Stimulated activated CD4-positive, alpha-beta T cell treated with anti-CD3 and anti-CD28 coated beads, Interleukin-2, amount 100 ng/mL, for 48 hours (primary cell): ENCODE measurements at places on chromosomes 16 and 17.

GRCh38 chr16:63361032-63361624, 1324.9 kb upstream of the CDH8 start:
- DNase-seq, result no peak

- DNase-seq, result no peak
Measured at GRCh38 chr17:80146121-80147034, 550 bp downstream of the EIF4A3 start.

- DNase-seq, result no peak
Measured at GRCh38 chr17:4249452-4250029, 14.2 kb downstream of the ANKFY1 start.

- no peak for DNase-seq
Measured at GRCh38 chr17:82246365-82247181, 17.7 kb downstream of the SLC16A3 start.

GRCh38 chr17:12842936-12843335, 53.6 kb downstream of the ARHGAP44 start:
- DNase-seq, result no peak

DNA sequence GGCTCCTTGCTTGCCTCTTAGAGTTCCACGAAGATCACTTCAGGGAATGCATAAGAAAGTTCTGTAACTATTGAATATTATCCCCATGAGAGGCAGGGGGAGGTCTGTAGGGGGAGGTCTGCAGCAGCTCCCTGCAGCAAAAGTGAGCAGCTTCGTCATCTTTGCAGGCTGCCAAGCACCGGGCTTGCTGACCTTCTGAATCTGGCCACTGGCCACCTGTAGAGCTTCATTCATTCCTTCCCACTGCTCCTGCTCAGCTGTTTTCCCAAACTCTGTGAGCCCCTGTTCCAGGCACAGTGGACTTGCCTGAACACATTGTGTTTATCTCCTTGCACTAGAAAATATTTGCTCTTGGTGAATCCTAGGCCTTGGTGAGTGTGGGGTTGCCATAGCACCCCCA, 443.3 kb downstream of the HAPSTR1 start:
- DNase-seq, result no peak

GRCh38 chr16:82694239-82694874, 67.6 kb downstream of the CDH13 start:
- DNase-seq, result no peak

- no peak for DNase-seq
Measured at GRCh38 chr17:27076814-27077213, 217.1 kb upstream of the WSB1 start.

DNA sequence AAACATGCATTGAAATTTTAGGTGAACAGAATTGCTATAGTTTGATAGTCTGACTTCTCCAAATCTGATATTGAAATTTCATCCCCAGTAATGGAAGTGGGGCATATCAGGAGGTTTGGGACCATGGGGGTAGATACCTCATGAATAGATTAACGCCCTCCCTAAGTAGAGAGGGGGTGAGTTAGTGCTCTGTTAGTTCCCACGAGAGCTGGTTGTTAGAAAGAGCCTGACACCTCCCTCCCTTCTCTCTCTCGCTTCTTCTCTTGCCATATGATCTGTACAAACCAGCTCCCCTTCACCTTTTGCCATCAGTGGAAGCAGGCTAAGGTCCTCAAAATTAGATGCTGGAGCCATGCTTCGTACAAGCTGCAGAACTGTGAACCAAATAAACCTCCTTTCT, 78.8 kb downstream of the BRIP1 start:
- DNase-seq, result no peak

DNA sequence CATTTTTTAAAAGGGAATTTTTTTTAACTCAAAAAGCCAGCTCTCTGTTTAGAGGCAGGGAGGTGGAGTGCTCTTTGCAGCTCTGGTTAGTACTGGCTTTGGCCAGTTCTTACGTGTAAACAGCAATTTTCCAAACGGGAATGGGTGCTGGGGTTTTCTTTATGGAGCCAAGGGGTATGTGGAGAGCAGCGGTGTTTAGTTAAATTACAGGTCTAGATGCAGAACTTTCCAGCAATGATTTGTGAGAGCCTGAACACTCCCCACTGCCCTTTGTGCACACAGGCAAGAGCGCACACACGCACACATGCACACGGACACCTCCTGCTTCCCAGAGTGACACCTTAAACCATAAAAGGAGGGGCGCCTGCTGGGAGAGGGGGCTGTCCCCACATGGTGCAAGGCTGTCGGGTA, 140.2 kb downstream of the MSI2 start:
- DNase-seq, result no peak

- DNase-seq, result no peak
Measured at GRCh38 chr16:52967744-52968143, 85.0 kb downstream of the CHD9NB start.

GRCh38 chr16:4519274-4520058, 19.1 kb downstream of the CDIP1 start:
- DNase-seq, result no peak

DNA sequence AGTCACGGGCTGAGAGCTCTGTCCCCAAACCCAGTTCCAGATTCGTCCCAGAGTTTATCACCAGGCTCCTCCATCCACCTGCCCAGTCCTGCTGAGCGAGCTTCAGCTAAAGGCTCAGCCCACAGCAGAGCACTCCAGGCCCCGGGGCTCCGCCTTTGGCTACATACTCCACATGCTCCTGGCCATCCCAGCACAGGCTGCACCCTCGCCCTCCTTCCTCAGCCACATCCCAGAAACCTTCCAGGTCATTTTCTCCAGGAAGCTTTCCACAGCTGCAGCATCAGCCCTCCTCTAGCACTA, 4.7 kb upstream of the CD2BP2 start:
- DNase-seq, result no peak

DNA sequence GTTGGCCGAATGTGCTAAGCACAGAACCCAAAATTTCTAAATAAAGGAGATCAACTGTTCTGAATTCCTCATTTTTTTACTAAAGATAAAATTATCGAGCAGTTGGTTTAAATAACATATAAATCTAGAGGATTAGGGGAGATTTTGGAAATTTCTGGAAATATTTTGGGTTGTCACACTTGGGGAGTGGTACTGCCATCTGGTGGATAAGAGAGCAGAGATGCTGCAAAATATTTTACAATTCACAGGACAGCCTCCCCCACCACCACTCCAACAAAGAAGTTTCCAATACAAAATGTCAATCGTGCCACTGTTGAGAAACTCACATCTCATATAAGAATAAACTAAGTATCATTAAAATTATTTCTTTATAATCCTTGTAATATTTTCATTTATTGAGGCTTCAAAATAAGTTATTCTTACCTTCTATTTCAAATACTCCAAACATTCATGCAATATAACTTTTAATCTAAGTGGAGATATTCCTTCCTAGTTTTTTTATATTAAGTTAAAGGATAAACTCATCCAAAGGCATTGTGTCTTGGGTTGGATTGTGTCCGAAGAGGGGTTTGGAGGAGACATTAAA, 17.0 kb upstream of the ABCA8 start:
- no peak for DNase-seq

- no peak for DNase-seq
Measured at GRCh38 chr16:75279305-75279704, 27.9 kb upstream of the BCAR1 start.
